T-helper 2 cell (primary cell): ENCODE measurements at places on chromosomes 5 and 9.

DNA sequence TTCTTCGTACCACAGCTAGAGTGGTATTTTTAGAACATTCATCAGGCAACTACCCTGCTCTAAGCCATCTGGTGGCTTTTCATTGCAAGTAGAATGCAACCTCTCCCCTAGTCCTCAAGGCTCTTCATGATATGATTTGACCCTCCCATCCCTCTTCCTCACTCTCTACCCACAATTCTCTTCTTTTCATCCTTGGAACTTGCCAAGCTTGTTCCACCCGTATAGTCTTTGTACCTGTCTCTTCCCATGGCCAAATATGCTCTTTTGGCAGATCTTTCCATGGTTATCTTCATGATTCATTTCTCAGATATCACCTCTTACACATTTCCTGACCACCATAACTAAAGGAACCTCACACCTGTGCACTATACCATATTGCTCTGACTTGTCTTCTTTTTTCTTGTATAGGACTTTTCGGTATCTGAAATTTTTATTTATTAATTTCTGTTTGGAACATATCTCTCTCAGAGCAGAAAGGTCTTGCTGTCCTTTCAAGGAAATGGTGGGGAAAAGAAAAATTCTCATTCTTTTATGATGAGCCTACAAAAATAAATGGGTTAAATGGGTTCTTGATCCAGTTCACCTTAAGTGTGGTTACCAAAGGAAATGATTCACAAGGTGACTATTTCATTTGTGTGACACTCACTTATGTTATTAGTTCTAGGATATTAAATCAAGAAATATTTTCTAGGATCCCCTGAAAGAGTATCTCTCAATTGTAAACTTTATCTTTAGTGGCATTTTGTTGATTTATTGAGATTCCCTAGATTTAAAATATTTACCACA, 3.7 kb upstream of the CD274 start:
- no peak for DNase-seq

- DNase-seq, result no peak
Measured at GRCh38 chr9:126496781-126497659, 116.7 kb upstream of the LMX1B start.

GRCh38 chr9:21171351-21171750, 4.9 kb upstream of the IFNA21 start:
- no peak for DNase-seq

DNA sequence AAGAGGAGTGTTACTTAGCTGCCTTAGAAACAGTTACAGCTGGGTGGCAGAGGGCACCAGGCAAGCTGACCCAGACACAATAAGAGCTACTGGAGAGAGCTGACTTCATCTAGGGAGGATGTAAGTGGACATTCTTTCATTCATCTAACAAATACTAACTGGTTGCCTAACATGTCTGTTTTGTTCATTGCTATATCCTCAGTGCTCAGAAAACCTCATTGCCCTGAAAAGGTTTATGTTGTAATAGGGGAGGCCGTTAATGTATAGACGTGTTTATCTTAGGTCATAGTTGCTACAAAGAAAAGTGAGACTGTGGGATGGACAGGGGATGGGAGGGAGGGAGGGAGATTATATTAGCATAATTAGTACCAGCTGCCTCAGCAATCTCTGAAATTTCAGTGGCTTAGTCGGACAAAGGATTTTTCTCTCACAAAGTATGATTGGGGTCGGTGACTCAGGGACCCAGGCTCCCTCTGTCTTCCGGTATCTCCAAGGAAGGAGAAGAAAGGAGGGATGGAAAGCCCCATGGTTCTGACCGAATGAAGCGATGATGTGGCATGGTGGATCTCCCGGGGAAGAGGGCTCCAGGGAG, 2.6 kb upstream of the SNX18 start:
- no peak for DNase-seq

GRCh38 chr5:165130656-165131055, 1625.2 kb downstream of the MAT2B start:
- DNase-seq, result no peak

DNA sequence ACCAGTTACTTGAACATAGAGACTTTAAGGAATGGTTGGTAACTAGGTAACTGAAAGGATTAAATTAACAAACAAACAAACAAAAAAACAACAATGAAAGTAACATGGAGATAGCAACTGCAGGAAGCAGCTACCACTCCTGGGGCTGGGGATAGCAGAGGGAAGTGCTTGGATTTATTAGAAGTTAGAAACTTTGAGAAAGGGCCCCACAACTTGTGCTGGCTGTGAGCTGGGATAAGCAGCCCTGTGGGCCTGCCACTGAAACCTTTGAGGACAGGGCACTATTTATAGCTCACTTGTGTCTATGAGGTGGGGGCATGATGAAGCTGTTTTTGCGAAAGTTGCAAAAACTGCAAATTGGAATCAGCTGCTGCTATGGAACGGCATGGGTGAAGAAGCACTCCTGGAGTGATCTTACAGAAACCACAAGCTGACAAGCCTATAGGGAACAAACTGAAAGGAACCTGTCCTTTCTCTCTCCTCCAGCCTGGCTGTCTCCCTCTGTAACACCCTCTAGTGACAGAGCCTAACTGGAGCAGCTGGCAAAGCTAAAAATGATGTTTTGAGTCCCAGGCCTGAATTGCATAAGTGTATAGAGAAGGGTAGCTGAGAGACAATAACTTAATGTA, 91.4 kb upstream of the RANBP6 start:
- DNase-seq, result no peak

GRCh38 chr5:29614206-29614605, 1579.3 kb upstream of the CDH6 start:
- DNase-seq, result no peak

- DNase-seq, result no peak
Measured at GRCh38 chr5:159309689-159310433, 20.4 kb downstream of the IL12B start.

GRCh38 chr5:154237946-154238345, 47.4 kb downstream of the GALNT10 start:
- no peak for DNase-seq

DNA sequence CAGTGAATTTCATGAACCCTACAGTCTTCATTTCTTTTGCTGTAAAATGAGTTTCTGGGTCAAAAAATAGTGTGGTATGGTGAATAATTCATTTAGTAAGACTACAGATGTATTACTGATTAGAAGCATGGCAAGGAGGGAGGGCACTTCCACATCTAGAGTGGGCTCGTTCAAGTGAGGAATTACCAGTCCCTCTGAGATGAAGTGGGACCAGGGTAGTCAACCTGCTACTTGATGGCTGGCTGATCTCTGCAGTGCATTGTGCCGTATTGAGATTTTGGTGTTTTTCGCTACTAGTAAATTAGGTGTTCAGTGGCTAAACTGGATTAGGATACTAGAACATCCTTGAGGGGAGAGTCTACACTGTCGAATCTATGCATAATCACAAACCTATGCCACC, 10.8 kb downstream of the CDC37L1 start:
- DNase-seq, result no peak

DNA sequence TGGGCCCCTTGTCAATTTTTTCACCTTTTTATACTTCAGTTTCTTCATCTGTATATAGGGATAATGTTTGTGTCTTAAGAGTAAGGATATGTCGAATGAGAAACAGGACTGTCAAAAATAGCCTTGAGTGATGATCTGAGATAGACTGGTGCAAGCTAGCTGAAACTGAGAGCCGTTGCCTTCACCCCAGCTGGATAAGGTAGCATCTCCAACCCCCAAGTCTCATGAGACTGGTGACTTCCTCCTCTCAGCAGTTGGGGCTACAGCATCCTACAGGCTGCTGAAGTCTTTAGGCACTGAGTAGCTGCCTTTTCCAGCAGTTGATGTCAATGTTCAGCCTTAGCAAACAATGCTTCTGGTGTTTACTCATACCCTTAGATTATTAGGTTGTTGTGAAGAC, 330.2 kb downstream of the OSTF1 start:
- no peak for DNase-seq

DNA sequence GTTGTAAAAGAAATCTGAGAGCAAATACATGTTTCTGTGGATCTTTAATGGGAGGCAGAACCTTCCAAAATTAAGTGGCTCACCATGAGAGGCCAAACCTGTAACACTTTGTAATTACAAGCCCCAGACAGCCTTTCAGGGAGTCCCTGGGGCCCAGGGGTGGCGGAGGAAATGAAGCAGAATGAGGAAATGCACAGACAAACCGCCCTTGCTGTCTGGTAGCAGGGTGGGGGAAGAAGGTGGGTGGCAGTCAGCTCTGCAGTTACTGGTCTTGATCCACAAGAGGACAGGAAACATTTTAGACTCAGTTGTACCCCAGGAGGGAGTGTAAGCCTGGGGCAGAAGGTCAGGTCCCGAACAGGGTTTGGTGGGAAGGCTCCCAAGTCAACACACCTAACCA, 6.5 kb downstream of the ARL14EPL start:
- DNase-seq, result no peak

GRCh38 chr5:169814522-169814921, 165.8 kb downstream of the INSYN2B start:
- DNase-seq, result no peak

- DNase-seq, result no peak
Measured at GRCh38 chr9:82184524-82184923, 196.0 kb downstream of the SPATA31D1 start.

DNA sequence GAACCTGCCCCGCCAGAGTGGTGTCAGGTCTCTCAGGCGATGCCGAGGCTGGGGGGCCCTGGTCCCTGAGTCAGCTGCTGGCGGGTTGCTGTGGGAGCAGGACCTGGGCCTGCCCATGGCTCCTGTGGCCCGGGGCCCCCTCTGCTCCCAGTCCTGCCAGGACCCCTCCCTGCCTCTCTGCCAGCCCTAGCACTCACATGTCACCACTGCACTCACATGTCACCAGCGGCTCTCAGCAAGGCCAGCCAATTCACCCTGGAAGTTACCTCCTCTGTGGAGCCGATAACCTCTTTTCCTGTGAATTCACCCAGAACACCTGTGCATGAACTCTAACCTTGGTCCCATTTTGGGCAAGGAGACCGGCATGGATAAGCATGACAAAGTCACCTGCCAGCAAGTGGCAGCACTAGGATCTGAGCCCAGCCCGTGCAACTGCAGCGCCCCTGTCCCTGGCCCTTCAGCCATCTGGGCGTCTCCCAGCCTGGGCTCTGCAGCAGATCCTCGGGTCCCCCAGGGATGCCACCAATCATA, 170.2 kb downstream of the GAPVD1 start:
- no peak for DNase-seq

DNA sequence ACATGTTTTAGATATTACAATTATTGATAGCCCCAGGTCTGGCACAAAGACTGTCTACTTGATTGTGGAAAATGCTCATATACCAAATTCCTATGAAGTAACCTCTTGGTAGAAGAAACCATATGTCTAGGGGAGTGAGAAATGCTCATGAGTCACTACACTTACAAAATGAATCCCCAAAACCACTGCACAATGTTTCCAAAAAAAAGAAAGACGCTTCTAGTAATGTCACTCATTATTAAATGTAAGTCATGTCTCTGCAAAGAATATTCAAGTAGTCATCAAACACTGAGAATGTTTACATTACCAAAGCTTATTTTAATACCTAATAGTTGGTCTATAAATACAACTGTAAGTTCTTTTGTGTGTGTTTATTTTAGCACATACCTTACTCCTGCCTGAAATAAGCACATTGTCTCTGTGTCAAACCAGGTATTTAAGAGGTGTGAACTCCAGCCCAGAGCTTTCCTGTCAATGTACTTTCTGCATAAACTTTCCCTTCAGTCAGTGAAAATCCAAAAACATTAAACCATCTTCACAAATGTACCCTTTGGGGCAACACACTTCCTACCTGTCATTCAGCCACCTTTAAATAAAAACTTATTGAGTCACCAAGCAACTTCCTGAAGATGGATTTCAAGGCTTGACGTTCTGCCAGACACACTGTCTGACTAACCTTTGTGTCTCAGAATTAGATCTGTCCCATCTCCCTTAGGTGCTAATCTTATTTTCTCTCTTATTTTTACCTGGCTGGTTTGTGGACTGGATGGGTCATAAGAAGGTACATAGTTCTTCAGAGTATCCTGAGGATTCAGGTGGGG, 194.0 kb downstream of the NFIB start:
- no peak for DNase-seq

GRCh38 chr5:115241881-115242642, 20.6 kb downstream of the PGGT1B start:
- DNase-seq, result no peak

GRCh38 chr9:86733929-86734328, 213.4 kb downstream of the GAS1 start:
- no peak for DNase-seq

DNA sequence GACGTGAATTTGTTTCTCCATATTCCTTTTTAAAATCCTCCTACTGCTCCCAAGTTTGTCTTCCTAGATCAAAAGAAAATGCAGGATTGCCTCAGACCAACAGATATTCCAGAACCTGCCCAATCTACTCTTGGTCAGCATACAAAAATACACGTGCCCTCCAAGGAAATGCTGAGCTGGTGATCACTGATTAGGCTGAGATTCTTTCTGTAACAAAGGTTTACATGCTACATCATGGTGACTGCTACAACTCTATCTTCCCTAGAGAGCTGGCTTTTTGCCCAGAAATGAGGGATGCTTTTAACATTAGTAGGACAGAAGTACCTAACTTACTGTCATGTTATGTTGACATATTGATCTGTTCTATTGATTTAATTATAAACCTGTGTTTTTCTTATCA, 35.5 kb downstream of the OR2Y1 start:
- no peak for DNase-seq

DNA sequence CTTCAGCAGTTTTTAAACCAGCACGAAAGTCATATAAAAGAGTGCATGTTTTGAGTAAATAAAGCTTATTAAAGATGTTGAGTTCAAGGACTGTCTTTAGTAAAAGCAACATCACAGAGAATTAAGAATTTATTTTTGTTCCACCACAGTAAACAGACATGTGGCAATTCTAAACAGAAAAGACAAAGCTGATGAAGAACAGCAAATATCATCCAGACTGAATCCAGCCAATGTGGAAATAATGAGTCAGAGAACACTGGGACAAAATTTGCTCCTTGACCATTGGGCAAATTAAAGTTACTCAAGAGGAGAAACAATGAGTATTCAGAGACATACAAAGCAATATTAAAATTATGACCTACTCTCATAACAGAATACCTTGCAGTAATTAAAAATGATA, 28.8 kb downstream of the OR2K2 start:
- no peak for DNase-seq

- no peak for DNase-seq
Measured at GRCh38 chr5:139904816-139905661, 109.4 kb downstream of the PSD2 start.

DNA sequence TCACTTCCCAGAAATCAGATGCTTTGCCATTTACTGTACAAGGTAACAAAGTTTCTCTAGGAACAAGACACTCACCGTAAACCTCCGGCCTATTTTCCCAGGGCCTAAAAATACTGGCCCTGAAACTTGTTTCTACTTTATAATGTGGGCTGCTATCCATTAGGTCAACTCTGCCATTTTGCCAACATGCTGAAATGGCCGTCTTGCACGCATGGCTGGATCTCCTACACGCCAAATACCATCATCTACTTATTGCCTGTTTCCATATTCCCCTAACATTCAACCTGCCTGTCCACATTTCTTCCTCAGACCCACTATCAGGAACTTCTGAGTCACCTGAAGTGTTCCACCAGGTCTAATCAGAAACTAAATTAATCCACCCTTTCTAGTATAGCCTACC, 4.7 kb downstream of the TBCA start:
- no peak for DNase-seq
